Activated CD4-positive, alpha-beta T cell treated with anti-CD3 and anti-CD28 coated beads, Interleukin-2, amount 50 U/mL, for 16 hours (primary cell): ENCODE measurements at places on chromosomes 4 and X.

- no peak for DNase-seq
These were observed 26.9 kb downstream of the AFF1 start for GRCh38 chr4:86961605-86962295.

- peak; percentile 3 for DNase-seq
These were observed at the start of gene CDS1 for GRCh38 chr4:84582988-84583875. TSS of gene CDS1 (plus strand) at chr4:84583127. CDS start at chr4:84583402, 275 bp downstream.

GRCh38 chrX:33726281-33727160, 405.6 kb downstream of the FAM47A start:
- no peak for DNase-seq

- no peak for DNase-seq
These were observed 133.3 kb upstream of the PCDH7 start for GRCh38 chr4:30586850-30587249.

GRCh38 chr4:124053872-124054538, 657.4 kb downstream of the SPRY1 start:
- DNase-seq, result no peak

DNA sequence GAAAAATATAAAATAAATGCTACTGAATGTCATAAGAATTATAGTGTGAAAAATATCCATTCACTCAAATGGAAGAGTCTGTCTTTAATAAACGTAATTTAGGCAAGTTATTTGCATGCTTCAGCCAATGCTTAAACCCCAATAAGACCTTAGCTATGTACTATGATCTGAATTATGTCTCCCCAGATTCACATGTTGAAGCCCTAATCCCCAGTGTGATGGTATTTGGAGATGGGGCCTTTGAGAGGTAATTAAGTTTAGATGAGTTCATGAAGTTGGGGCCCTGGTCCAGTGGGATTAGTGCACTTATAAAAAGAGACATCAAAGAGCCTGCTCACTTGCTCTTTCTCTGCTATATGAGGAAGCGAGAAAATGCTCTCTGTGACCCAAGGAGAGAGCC, 28.7 kb downstream of the SLC39A8 start:
- DNase-seq, result no peak

- peak; percentile 83 for DNase-seq
These were observed 9.5 kb downstream of the CSTF2 start for GRCh38 chrX:100829730-100830129.

DNA sequence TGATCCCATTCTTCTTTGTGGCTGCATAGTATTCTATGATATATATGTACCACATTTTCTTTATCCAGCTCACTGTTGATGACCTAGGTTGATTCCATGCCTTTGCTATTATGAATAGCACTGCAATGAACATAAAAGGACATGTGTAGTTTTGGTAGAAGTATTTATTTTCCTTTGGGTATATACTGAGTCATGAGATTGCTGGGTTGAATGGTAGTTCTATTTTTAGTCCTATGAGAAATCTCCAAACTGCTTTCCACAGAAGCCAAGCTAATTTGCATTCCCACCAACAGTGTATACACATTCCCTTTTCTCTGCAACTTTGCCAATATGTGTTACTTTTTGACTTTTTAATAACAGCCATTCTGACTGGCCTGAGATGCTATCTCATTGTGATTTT, 278.3 kb downstream of the PCDH18 start:
- no peak for DNase-seq

GRCh38 chr4:6548201-6548881, 26.6 kb upstream of the MAN2B2 start:
- DNase-seq, result peak; percentile 6

GRCh38 chr4:43435291-43435690, 542.8 kb downstream of the GRXCR1 start:
- DNase-seq, result no peak

DNA sequence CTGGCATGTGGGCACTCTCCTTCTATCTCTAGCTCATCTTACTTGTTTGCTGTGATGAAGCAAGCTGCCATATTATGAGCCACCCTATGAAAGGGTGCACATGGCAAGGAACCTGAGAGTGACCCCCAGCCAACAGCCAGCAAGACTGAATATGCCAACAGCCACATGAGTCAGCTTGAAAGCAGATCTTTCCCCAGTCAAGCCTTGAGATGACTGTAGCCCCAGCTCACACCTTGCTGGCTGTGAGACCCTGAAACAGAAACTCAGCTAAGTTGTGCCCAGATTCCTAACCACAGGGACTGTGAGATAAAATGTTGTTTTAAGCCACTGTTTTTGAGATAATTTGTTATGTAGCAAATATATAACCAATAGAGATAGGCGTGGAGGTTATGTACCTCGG, 36.2 kb downstream of the KDM5C start:
- peak; percentile 89 for DNase-seq

GRCh38 chr4:88653371-88653946, 44.2 kb downstream of the NAP1L5 start:
- no peak for DNase-seq
